ENCODE measurements at places on chromosomes 3 and 15.

- peak; percentile 31 for DNase-seq
Measured at GRCh38 chr3:99418209-99418635, 220.2 kb upstream of the COL8A1 start.

DNA sequence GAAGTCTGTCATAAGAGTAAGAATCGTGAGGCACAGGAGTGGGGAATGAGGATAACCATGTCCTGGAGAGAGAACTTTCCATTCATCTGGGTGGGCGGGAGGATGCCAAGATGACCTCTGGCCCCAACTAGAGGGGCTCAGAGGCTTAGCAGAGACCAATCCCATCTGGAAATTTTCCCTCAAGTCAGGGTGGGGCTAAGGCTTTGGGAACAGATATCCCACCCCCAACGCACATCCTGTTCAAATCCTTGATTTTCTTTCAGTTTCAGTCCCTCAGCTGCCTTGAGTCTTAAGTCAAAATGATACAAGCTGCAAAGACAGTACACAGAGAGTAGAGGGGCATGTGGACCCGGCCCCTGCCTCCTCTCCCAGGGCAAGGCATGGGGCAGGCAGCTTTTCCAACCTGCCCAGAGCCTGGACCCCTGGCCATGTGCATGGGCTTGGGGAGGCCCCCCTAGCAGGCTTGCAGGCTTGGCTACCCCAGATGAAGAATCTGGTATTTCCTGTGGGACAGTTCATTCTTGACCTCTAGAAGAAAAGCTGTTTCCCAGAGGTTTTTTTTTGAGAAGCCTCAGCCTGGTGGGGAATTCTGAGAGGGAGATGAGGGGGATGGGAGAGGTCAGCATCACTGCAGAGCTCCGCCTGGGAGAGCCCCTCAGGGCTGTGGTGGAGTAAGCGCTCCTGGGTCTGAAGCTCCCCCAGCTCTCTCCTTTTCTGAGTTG, 109.7 kb upstream of the HACD2 start:
- no peak for DNase-seq

GRCh38 chr15:31031471-31032067, 40.1 kb upstream of the MTMR10 start:
- no peak for DNase-seq

- no peak for DNase-seq
Measured at GRCh38 chr3:5581743-5582142, 394.2 kb downstream of the EDEM1 start.

DNA sequence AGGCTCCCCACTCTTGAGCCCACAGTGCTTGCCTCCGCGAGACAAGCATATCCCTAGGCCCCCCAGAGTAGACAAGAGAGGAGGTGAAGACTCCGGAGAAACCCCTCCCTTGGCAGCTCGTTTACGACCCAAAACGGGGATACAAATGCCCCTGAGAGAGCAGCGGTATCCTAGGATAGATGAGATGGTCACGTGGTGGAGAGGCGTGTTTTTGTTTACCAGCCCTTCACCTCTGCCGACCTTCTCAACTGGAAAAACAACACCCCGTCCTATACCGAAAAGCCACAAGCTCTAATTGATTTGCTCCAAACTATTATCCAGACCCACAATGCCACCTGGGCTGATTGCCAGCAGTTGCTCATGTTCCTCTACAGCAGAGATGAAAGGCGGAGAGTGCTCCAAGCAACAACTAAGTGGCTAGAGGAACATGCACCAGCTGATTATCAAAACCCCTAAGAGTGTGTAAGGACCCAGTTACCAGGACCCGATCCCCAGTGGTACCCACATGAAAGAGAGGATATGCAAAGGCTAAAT, 99.5 kb upstream of the OSBPL11 start:
- no peak for DNase-seq

- DNase-seq, result no peak
Measured at GRCh38 chr3:73270839-73271483, 209.5 kb downstream of the EBLN2 start.

DNA sequence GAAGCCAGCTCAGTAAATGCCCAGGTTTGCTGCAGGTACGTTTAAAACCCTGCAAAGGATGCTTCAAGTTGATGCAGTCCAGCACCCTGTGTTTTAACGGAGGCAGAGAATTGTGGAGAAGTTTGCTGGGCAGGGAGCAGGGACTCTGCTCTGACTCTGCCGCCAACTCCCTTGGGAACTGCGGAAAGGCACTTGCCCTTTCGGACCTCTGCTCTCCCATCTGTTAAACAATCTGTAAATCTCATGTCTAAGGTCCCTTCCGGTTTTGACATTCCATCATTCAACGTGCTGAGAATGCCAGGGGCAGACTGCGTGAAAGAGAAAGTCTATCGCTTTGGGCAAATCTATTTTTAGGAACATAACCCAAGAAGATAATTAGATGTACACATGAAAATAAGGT, 184.5 kb downstream of the OPA1 start:
- no peak for DNase-seq

- no peak for DNase-seq
Measured at GRCh38 chr15:72764656-72765055, 18.9 kb downstream of the ADPGK start.

GRCh38 chr3:31532587-31533168, at the start of gene STT3B:
Gene STT3B, plus strand, starts transcription at chr3:31532925. Its CDS starts 74 bp downstream, at chr3:31532999.
- no peak for DNase-seq

DNA sequence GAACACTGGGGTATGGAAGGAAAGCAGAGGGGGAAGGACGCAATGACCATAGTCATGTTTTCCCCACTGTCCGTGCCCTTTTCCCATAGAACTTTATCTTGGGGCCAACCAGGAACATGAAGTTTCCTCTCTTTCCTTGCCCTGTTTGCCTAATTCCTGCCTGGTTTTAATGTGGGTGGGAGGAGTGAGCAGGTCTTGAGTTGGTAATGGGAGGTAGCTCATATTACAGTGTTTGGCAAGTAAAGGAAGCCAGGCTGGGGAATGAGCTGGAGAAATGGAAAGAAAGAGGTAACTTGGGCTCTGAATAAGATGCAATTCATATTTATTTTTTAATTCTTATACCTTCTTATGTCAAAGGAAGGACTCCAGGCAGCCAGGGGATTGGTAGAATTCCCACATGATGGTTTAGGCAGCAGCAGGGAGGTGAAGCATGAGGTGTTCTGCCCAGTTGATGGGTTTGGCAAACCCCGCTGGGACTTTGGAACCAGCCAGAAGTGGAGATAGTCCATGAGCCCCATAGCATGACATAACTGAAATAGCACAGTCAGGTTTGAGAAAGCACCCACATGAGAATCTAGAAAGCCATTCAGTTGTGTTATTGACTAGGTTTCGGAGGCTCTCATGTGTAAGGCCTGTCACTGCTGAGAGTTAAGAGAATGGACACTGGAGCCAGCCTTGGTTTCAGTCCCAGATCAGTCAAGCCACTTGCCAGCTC, 60.0 kb downstream of the CCK start:
- no peak for DNase-seq

- no peak for DNase-seq
Measured at GRCh38 chr3:150038830-150039229, 68.1 kb upstream of the PFN2 start.

DNA sequence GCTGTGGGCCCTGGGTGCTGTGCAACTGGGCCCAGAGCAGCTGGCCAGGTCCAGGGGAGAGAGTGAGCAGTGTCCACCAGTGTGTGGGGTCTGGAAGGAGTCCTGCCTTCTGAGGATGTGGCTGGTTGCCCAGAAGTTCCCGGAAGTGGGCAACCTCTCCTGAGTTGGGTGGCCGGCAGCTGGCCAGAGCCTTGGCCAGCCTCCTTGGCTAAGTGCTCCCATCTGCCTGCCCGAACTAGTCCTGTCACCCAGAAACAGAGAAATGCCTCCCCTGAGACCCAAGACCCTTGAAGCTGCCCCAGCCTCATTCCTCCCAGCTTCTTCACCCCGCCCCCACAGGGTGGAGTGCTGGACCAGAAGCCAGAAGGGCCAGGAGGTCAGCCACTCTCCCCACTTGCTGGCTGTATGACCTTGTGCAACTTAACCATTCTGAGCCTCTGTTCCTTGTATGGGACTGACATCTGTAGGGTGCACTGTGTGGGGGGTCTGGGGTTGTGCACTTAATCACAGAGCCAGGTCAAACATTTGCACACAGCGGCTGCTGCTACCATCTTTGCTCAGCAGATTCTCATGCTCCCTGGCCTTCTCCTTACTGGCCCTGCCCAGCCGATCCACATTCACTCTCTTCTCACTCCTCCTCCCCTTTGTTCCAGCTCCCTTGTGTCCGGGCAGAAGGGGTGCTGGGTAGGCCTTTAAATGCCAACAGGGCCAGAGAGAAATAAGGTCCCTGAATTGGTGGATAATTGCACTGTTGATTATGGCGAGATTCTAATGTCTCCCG, 7.5 kb upstream of the ALAS1 start:
- DNase-seq, result no peak

Measured in glomerular endothelial cell (primary cell).